ENCODE measurements at places on chromosomes 3 and 15.

DNA sequence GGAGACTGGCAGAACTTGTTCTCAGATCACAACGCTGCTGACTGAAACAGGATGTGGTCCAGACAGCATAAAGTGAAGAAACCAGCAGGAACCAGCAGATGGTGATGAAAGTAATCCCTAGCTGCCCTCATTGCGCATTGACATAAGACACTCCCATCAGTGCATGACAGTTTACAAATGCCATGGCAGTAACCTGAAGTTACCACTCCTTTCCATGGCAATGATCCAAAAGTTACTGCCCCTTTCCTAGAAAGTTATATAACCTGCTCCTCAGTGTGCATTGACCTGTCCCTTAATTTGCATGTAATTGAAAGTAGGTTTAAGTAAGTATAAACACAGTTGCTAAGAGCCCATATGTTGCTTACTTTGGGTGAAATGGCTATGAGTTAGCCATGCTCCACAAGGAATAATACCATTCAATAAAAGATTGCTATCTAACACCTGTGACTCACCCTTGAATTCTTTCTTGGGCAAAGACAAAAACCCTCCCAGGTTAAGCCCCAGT lies 149.1 kb upstream of the CD96 start:
- no peak for DNase-seq

DNA sequence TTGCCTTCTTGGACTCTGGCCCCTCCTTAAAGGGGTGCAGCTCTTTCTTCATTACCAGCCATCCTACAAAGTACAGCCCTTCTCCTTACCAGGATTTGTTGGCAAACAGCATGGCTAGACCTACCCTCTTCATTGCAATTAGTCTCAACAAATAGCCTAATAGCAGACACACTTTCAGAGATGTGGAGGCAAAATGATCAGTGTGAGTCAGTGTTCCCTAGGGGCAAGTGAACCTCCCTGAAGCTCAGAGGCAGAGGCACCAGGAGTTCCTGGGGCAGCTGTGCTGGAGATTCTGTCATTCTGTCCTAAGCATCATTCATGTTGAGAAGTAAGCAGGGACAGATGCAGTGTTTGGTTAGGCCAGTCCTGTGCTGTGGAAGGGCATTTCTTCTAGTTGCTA lies 14.6 kb upstream of the MECOM start:
- DNase-seq, result no peak

GRCh38 chr3:81339040-81339845 lies 422.2 kb downstream of the GBE1 start:
- no peak for DNase-seq

- no peak for DNase-seq
These were observed 341.4 kb downstream of the OTOL1 start for GRCh38 chr3:161838021-161838420.

GRCh38 chr3:128969993-128970739 lies 23.7 kb downstream of the CFAP92 start:
- DNase-seq, result peak; percentile 41

GRCh38 chr3:188088948-188089685 lies 64.8 kb upstream of the LPP start:
- no peak for DNase-seq

DNA sequence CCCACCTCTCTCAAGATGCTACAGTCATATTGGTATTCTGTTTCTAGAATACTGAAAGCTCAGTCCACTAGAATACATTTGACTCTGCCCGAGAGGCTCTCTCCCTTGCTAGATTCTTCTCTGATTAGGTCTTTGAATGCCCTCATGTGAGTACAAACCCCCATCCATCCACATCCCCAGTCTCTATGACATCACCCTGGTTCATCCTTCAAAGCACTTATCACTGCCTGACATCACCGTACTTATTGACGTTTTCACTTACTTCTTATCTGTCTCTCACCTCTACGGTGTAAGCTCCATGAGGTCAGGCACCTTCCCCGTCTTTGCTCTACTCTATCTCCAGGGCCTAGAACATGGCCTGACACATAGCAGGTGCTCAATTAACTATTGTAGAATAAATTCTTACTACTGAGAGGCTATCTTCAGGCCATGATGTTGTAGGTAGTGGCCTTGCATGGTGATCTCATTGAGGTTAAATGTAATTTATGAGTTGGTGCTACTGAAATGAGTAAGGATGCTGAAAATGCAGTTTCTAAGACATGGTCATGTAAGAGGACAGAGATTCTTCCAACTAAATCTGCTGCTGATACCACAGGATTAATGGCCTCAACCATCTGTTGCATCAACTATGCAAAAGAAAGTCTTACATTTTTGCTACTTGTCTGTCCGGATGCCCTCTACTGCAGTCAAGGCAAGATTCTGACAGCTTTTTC lies 26.8 kb downstream of the EOGT start:
- no peak for DNase-seq

GRCh38 chr3:56902468-56903160 lies 100.9 kb upstream of the ARHGEF3 start:
- DNase-seq, result no peak

DNA sequence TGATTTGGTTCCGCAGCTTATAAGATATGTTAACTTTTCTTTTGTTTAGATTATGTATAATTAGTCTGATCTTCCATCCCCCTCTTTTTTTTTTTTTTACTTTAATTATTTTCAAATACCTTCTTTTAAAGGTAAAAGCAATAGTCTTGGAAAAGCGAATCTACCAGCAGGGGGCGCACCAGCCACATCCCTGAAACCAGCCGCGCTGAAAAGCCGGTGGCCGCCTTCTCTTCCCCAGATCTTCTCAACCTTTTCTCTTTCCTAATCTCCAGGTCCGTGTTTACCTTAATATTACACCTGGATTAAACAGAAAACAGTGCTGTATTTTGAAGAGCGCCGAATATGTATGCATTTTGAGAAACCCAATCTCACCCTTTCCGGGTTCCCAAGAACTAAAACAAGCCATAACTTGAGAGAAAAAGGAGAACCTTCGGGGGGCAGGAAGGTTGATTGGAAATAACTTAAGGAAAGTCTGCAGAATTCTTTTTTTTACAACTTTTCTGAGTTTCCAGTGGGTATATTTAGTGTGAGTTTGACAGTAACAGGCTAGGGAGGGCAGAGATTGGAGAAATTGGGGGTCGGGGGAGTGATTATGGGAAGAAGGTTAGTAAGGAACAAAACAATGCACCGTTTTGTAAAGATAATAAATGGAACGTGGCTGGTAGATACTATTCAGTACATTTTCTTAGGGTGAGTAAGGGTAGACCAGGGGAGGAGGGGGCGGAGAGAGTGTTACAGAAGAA lies 2.0 kb upstream of the SOX2 start:
- peak; percentile 44 for DNase-seq

- no peak for DNase-seq
These were observed 66.2 kb downstream of the FOXP1 start for GRCh38 chr3:71517271-71517791.

GRCh38 chr3:133895208-133896001 lies at the start of gene RAB6B:
TSS of gene RAB6B (minus strand) at chr3:133895882. CDS start at chr3:133895466, 416 bp downstream.
- DNase-seq, result no peak

GRCh38 chr15:27323801-27324200 lies 352.8 kb downstream of the GABRG3 start:
- no peak for DNase-seq

- DNase-seq, result no peak
These were observed 145.4 kb upstream of the LRRFIP2 start for GRCh38 chr3:37319784-37320183.

GRCh38 chr15:65778269-65778668 lies 13.8 kb downstream of the DENND4A start:
- no peak for DNase-seq

- no peak for DNase-seq
These were observed 113.8 kb downstream of the ADAMTSL3 start for GRCh38 chr15:83767741-83768140.
